ENCODE measurements at places on chromosomes 1 and 21.

DNA sequence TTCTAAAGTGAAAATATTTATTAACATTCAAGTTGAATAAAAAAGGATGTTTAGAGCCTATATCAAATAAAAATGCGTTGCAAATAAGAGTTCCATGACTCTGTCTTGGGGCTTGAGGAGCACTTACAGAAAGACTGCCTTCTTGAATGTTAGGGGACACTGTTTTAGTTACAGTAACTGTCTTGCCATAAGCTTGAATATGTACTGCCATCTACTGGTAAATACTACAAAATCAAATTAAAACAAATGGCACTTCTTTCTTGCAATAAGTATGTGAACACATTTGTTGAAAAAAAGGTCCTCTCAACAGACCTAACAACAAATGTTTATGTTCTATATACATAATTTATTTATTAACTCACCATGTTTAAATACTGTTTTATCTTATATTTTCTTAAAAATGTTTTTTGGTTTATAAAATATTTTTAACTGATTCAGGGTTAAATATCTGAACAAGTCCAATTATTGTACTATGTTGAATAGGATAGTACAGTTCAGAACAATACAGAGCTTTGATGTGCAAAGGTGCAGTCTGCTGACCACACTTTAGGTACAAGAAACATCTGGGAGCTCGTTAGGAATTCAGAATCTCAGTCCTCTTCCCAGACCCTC lies 199.5 kb downstream of the LRRIQ3 start:
- DNase-seq = no peak

GRCh38 chr1:43388613-43389012 lies 987 bp downstream of the MED8 start:
- DNase-seq = no peak

GRCh38 chr1:174761335-174761734 lies 238.4 kb upstream of the CACYBP start:
- DNase-seq = peak; percentile 80

DNA sequence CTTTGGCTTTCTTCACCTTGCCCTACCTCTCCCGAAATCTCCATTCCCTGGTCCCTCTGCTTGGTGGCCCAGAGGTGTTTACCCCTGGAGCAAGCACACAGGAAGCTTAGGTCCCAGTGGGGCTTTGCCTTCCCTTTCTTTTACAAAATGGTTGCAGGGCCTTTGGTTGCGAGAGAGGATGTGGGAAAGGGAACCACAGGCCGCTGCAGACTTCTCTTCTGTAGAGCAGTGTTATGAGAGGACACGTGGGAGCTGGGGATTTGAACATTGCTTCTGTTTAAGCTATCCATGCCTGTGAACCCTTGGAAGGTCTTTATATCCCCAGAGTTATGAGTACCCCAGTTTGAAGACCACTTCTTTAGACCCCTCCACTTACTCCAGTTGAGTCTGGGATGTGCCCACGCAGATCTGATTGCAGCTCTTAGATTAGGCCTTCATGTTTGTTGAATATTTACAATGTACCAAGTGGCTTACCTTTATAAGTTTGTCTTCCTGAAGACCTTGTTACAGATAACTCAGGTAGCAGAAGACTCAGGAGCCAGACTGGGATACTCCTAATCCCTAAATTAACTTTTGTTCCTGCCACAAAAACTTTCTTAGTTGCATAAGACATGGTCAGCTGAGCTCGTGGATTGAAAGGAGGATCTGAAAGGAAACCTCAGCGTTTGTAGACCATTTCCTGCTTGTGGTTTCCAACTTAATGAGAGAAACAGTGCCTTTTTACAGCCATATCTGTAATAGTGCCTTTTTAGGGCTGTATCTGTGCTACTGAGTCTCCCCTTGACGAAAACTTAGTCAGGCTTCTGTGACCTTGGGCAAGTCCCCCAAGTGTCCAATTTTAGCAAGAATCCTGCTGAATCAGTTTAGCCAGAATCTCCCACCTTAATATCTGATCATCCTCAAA lies 21.9 kb upstream of the IVNS1ABP start:
- peak; percentile 51 for DNase-seq

GRCh38 chr1:40782371-40782956 lies 1.1 kb upstream of the KCNQ4 start:
- DNase-seq = no peak

GRCh38 chr21:31514598-31514997 lies 144.9 kb upstream of the SOD1 start:
- peak; percentile 66 for DNase-seq

GRCh38 chr1:160128636-160129035 lies 13.1 kb downstream of the ATP1A2 start:
- no peak for DNase-seq

DNA sequence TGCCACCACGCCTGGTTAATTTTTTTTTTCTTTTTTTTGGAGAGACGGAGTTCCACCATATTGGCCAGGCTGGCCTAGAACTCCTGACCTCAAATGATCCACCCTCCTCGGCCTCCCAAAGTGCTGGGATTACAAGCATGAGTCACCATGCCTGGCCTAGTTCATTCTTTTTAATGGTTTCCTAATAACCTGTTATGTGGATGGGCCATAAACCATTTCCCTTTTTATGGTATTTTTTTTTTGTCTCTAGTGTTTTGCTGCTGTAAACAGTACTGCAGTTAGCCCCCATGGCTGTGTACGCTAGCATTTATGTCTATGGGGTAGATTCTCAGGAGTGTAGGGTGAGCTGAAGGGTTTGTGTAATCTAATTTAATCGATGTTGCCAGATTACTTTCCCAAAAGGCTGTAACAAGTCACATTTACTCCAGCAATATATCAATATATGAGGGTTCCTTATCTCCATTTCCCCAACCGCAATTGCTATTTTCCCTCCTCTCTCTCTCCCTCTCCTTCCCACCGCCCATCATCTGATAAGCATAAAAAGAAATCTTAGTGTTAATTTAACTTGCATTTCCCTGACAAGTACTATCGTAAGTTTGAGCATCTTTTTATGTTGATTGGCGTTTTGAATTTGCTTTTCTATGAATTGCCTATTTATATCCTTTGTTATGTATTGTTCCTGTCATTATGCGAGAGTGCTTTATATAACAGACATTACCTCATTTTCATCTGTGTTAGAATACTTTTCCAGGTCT lies 28.7 kb downstream of the RCSD1 start:
- DNase-seq = no peak

GRCh38 chr1:230320804-230321203 lies 105.3 kb downstream of the PGBD5 start:
- DNase-seq = peak; percentile 52

GRCh38 chr1:225607355-225607754 lies 45.6 kb downstream of the ENAH start:
- DNase-seq = no peak

DNA sequence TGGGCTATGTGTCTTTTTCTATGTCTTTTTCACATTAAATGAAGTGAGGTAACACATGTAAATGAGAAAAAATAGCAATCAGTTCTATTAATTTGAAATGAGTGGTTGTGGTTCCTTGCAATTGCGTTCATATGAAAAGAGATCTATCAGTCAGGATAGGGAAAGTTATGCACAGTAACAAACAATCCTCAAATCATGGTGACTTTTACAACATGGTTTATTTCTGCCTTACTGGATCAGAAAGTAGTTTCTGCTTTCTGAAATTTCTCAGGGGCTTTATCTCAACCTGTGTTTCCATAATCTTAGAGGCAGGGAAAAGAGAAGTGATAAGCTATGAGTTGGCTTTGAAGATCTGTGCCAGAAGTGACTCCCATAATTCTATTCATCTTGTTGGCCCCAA lies 39.0 kb downstream of the DOP1B start:
- no peak for DNase-seq

DNA sequence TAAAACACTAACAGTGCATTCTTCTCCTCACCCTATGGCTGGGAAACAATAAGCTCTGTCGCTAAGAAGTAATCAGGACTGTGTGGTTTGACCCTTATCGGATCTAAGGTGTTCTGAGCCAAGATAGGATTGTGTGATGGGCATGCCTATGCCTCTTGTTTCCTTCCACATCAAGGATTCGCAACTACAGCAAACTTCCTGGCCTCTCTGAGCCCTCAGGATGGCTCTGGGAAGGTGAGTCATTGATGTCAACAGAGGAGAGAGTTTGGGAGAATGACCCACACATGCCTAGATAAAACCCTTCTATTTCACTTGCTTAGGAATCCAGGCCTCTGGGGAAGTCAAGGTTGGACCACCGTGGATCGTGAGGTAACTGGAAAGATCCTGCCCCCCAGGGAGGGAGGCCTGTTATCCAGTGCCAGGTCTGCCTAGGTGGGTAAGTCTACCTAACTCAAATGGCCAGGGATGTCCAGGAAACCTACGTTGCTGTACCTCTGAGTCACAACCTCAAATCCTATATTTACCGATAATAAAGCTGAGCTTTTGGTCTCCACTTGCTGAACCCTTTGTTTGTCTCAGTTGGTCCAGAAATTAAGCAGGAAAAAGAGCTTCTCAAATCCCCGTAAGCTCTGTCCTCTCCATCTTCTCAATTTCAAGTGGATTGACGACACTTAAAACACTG lies 27.4 kb downstream of the TIAM1 start:
- no peak for DNase-seq

DNA sequence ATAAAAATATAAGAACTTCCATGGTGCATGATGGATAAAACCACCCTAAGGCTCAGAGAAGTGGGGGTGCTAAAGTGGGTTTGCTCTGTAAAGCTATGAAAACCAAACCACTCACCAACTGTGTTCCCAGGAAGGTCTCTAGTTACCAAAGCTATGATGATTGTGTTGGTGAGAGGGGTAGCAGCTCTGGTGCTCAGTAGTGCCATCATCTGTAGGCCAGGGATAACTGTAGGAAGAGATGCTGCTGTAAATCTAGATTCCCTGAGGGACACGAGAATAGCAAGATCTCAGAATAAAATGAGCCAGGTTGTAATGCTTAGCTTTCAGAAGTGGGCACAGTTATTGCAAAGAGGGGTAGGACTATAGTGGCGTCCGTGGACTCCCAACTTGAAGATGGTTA lies 124.5 kb downstream of the GREM2 start:
- no peak for DNase-seq

- peak; percentile 13 for DNase-seq
These were observed 7.2 kb downstream of the C1orf35 start for GRCh38 chr1:228095938-228096337.

DNA sequence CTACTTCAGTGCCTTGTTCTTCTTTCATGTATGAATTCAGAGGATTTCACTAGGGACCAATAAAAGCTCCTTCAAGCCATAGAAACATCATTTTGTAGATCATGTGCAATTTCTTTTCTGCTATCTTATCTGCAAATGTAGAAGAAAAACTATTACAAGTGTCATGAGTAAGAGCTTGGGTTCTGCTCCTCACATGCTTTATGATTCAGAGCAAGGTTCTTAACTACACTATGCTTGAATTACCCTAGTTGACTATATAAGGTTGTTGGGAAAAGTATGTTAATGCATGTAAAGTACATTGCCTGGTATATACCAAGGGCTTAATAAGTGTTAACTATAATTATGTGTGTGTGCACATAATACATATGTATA lies 91.4 kb upstream of the S1PR1 start:
- DNase-seq = no peak

DNA sequence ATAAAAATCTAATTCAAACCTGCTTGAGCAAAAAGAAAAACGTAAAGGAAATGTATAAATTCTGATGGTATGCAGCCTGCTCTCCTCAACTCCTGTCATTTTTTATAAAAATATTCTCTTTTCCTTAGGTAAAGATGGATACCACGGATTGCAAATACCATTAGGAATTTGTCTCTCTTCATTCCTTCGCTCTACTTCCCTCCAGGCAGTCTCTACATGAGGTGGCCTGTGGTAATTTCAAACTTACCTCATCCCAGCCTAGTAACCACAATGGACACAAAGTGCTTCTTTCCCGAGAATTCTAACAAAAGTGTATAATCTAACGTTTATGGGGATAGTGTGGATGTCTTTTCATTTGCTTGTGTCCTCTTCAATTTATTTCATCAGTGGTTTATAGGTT lies 239.5 kb upstream of the LRRC7 start:
- DNase-seq = no peak

- no peak for DNase-seq
These were observed 59.4 kb upstream of the B3GALT5 start for GRCh38 chr21:39553331-39553730.

DNA sequence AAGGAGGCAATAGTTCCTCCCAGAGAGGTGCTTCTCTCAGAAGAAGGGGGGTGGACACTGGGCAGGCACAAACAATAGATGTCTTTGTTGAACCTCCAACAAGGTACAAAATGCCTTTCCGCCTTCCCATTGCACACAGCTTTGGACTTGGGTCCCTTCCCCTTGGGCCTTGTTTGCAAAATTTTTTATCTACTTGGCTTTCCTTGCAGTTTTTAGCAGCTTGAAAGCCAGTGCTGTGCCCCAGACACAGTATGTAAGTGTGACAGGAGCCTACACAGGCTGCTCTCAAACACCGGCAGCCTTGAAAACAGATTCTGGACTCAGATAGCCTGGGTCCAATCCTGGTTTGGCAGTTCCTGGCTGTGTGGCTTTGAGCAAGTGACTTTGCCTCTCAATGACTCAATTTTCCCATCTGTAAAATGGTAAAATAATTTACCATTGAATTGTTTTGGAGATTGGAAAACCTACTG lies 43.0 kb downstream of the ELAPOR1 start:
- DNase-seq = no peak

DNA sequence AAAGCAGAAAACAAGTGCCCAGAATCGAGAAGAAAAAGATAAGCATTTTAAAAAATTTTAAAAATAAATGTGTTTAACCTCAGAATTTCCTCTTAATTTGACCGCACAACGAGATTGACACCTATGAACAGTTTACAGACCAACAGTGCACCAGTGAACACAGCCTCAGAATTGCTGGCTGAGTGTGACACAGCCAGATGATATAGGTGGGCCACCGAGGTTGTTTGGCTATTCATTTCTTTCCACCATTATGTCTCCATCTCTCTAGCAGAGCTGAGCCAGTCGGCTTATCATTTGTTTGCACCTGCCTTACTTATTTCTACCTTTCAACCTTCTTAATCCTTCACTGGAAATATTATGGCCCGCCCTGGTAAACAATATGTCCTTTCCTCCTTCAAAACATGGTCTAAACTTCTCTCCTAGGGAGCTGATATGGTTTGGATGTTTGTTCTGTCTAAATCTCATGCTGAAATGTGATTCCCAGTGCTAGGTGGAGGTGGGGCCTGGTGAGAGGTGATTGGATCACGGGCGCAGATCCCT lies 86.1 kb downstream of the DUSP10 start:
- no peak for DNase-seq

- DNase-seq = peak; percentile 34
These were observed 41.7 kb downstream of the UTP25 start for GRCh38 chr1:209869291-209870149.

- DNase-seq = no peak
These were observed 4.0 kb upstream of the CDA start for GRCh38 chr1:20584890-20585289.

- no peak for DNase-seq
These were observed 93.7 kb downstream of the DUSP10 start for GRCh38 chr1:221648201-221648600.

GRCh38 chr1:182391362-182392049 lies at the start of gene GLUL:
Gene GLUL, minus strand, starts transcription at chr1:182391790. Its CDS starts 3,053 bp downstream, at chr1:182388737.
- DNase-seq = peak; percentile 95

Data from femur (tissue), 1 donor.